ENCODE measurements at places on chromosomes 12 and 14. TPM values are rescaled to one million over a fixed set of nuclear protein-coding genes. Genes with fewer than 3 reads are reported as not detected.
A peak's percentile ranks its signal among the peaks of the same experiment; 100 is the strongest.

GRCh38 chr12:121175383-121176119 lies 34.4 kb upstream of the P2RX4 start:
- peak; percentile 55 for DNase-seq
- no peak overlapping the region for H3K4me3 ChIP-seq
- H3K4me1 ChIP-seq: no peaks in the 10 kb centered on the region
- H3K27ac ChIP-seq: no peak overlapping the region
- H3K27me3 ChIP-seq: no peaks in the 10 kb centered on the region

AQP2 gene
- not detected for total RNA-seq

GRCh38 chr12:41531147-41531829 lies 343.2 kb downstream of the PDZRN4 start:
- no peak overlapping the region for H3K27ac ChIP-seq
- DNase-seq: peak; percentile 30
- H3K4me3 ChIP-seq: no peak overlapping the region
- no peaks in the 10 kb centered on the region for H3K4me1 ChIP-seq
- H3K36me3 ChIP-seq: no peaks in the 10 kb centered on the region
- no peaks in the 10 kb centered on the region for H3K27me3 ChIP-seq

DNA sequence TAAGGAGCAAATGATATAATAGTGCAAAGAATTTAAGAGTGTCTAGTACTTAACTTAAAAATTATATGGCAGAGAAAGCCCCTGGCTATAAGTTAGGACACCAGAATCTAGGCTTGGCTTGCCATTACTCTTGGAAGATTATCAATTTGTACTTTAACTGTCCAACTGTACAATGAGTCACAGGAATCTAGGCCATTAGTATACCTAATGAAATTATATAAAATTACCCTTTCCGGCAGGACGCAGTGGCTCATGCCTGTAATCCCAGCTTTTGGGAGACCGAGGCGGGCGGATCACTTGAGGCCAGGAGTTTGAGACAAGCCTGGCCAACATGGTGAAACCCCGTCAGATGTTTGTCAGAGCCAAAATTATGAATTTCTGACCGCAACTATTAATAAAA lies 691 bp upstream of the OR6S1 start:
- H3K4me3 ChIP-seq: no peak overlapping the region
- H3K27me3 ChIP-seq: no peaks in the 10 kb centered on the region
- H3K27ac ChIP-seq: no peak overlapping the region
- H3K4me1 ChIP-seq: no peaks in the 10 kb centered on the region

TRHDE gene
- 2.9 TPM for total RNA-seq

DNA sequence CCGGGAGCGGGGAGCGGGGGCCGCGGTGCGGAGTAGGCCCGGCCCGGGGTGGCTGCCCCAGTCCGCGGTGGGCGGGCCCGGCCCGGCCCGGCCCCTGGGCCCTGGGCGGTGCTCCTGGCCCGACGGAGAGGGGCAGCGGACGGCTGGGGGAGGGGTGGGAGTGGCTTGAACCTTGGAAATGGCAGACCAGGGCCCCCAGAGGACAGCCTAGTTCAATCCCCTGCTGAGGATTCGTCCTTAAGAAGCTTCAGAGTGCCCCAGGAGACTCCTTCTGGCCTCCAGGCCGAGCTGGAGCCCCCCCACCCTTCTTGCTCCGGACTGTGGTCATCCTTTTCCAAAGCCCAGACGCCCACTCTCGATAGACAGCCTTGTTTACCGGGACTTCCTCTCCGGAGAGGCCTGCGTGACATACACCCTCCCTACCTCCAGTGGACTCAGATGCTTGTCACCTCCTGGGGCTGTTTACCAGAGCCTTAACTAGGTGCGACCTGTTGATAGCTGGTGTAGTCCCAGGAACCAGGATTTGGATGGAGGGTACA lies 458 bp downstream of the KHNYN start:
- H3K27me3 ChIP-seq: no peaks in the 10 kb centered on the region
- peaks cover 13% of the 10 kb centered on the region for H3K36me3 ChIP-seq
- DNase-seq: peak; percentile 77
- peaks cover 57% of the 10 kb centered on the region for H3K4me1 ChIP-seq
- H3K27ac ChIP-seq: peak overlapping the region; percentile 95

GPR162 gene
- total RNA-seq: 8.1 TPM

GRCh38 chr12:8681129-8681884 lies 16.5 kb upstream of the RIMKLB start:
- DNase-seq: no peak
- peaks cover 10% of the 10 kb centered on the region for H3K4me1 ChIP-seq
- H3K36me3 ChIP-seq: no peaks in the 10 kb centered on the region
- H3K27me3 ChIP-seq: no peaks in the 10 kb centered on the region

SYNE3 gene
- 31.6 TPM for total RNA-seq

- DNase-seq: no peak
- H3K36me3 ChIP-seq: peaks cover 39% of the 10 kb centered on the region
- H3K27ac ChIP-seq: no peak overlapping the region
- no peaks in the 10 kb centered on the region for H3K27me3 ChIP-seq
Measured at GRCh38 chr14:21428930-21429329, 27.0 kb downstream of the CHD8 start.

- no peaks in the 10 kb centered on the region for H3K36me3 ChIP-seq
- peaks cover 7% of the 10 kb centered on the region for H3K4me1 ChIP-seq
- no peak overlapping the region for H3K27ac ChIP-seq
- H3K27me3 ChIP-seq: no peaks in the 10 kb centered on the region
- no peak for DNase-seq
Measured at GRCh38 chr12:94704452-94705306, 54.3 kb upstream of the TMCC3 start.

KRT75 gene
- not detected for total RNA-seq

MANSC4 gene
- not detected for total RNA-seq

GRCh38 chr12:123041042-123041531 lies 60.6 kb downstream of the ARL6IP4 start:
- H3K4me1 ChIP-seq: peaks cover 20% of the 10 kb centered on the region
- H3K4me3 ChIP-seq: no peak overlapping the region
- no peaks in the 10 kb centered on the region for H3K27me3 ChIP-seq
- no peak overlapping the region for H3K27ac ChIP-seq

DNA sequence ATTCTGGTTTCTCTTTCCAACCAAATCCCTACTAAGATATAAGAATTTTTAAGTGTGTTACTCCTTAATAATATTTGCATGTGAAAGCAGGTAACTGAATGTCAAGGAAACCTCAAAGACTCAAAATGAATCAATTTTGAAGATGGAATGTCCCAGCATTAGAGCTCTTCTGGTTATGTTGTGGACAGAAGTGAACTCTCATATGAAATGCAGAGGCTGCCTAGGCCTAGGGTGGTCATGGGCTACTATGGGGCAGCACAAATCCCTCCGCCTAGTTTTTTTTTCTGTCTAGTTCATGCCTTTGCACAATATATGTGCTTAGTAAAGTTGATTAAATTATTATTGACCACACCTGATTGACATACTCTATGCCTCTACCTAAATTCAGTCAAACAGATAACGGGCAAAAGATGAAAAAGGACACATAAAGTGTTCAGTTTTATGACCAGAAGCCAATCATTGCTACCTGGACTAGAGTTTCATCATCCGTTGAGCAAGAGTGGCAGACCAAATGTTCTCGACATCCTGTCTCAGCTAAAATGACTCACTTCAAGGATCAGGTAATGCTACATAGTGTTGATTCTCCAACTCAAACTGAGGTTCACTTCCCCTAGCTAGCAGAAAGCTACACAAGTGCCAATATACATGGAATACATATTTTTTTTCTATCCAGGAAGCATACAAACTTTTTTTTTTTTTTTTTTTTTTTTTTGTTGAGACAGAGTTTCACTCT lies 1211.4 kb downstream of the VRK1 start:
- no peak for DNase-seq
- H3K27ac ChIP-seq: no peak overlapping the region
- H3K4me1 ChIP-seq: no peaks in the 10 kb centered on the region
- no peaks in the 10 kb centered on the region for H3K27me3 ChIP-seq

GRCh38 chr12:3361146-3361545 lies 129.9 kb upstream of the PRMT8 start:
- no peaks in the 10 kb centered on the region for H3K4me1 ChIP-seq
- H3K27me3 ChIP-seq: peaks cover 2% of the 10 kb centered on the region
- H3K27ac ChIP-seq: no peak overlapping the region
- no peak for DNase-seq
- no peak overlapping the region for H3K4me3 ChIP-seq

- no peak overlapping the region for H3K27ac ChIP-seq
- no peaks in the 10 kb centered on the region for H3K27me3 ChIP-seq
- no peak for DNase-seq
- H3K4me3 ChIP-seq: no peak overlapping the region
Measured at GRCh38 chr14:100620255-100621100, 33.3 kb upstream of the BEGAIN start.

- DNase-seq: no peak
- no peak overlapping the region for H3K4me3 ChIP-seq
- H3K36me3 ChIP-seq: no peaks in the 10 kb centered on the region
Measured at GRCh38 chr12:76778364-76778763, 14.4 kb downstream of the ZDHHC17 start.

SBNO1 gene
- 7.5 TPM for total RNA-seq

DNA sequence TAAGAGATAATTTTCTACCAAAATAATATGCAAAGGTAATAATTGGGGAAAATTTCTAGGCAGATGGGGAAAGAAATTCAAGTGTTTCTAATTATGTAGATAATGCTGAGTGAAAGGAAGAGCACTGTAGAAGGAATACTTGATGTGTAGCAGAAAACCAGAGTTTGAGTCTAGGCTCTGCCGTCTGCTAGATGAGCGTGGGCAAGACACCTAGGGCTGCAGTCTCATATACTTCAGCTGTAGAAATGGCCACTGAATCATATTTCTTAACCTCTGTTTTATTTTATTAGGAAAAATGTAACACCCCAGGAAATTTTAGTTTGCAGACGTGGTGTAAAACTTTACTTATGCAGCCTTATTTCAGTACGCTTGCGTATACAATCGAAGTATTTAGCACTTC lies 59.8 kb upstream of the SLC38A2 start:
- no peaks in the 10 kb centered on the region for H3K27me3 ChIP-seq
- DNase-seq: no peak
- H3K36me3 ChIP-seq: no peaks in the 10 kb centered on the region
- H3K27ac ChIP-seq: no peak overlapping the region
- peaks cover 15% of the 10 kb centered on the region for H3K4me1 ChIP-seq

- H3K4me1 ChIP-seq: no peaks in the 10 kb centered on the region
- no peak for DNase-seq
- peaks cover 22% of the 10 kb centered on the region for H3K36me3 ChIP-seq
- no peaks in the 10 kb centered on the region for H3K27me3 ChIP-seq
- H3K27ac ChIP-seq: no peak overlapping the region
- H3K4me3 ChIP-seq: no peak overlapping the region
Measured at GRCh38 chr12:132106921-132107320, 37.2 kb downstream of the DDX51 start.

FGF23 gene
- total RNA-seq: not detected

DNA sequence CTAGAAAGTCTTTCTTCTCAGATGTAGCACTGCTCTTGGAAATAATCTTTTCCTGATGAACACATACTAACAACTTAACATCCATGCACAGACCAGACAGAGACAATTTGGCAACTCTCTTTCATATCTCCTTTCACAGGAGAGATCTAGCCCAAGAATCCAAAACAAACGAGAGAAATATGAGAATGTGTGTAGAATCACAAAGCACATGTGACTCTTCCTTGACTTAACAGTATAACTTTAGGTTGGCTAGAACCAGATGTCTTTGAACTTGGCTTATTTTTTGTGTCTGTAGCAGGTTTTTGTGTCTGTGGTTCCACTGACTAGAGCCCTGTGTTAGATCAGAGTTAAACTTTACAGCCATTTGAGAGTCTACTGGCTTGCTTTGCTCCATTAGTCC lies 114.2 kb downstream of the STXBP6 start:
- no peaks in the 10 kb centered on the region for H3K4me1 ChIP-seq
- H3K36me3 ChIP-seq: no peaks in the 10 kb centered on the region
- no peak for DNase-seq
- H3K27me3 ChIP-seq: no peaks in the 10 kb centered on the region
- H3K27ac ChIP-seq: no peak overlapping the region

GRCh38 chr12:3342051-3342450 lies 149.0 kb upstream of the PRMT8 start:
- DNase-seq: no peak
- H3K27ac ChIP-seq: no peak overlapping the region
- no peaks in the 10 kb centered on the region for H3K4me1 ChIP-seq

- H3K27ac ChIP-seq: no peak overlapping the region
- no peaks in the 10 kb centered on the region for H3K36me3 ChIP-seq
- H3K4me1 ChIP-seq: no peaks in the 10 kb centered on the region
- no peak for DNase-seq
- no peak overlapping the region for H3K4me3 ChIP-seq
- no peaks in the 10 kb centered on the region for H3K27me3 ChIP-seq
Measured at GRCh38 chr12:81963636-81964035, 204.5 kb upstream of the PPFIA2 start.

DNA sequence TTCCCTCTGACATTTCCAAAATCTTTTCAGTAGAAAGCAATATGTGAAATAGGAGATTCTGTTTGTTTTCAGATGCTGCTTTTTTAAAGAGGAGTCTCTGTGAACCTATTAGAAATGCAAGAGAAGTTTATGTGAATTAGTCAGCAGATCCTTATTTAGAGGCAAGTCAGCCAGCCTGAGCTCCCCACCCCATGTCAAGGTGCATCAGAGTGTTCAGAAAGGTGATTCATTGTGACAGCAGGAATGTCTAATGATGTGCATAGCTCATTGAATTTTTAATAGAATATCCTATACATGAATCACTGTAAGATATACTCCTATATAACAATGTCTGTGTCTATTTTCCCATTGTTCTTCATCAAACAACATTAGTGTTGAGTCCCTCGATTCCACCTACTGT lies 1222.4 kb upstream of the USP15 start:
- no peak overlapping the region for H3K4me3 ChIP-seq
- no peak overlapping the region for H3K27ac ChIP-seq
- no peaks in the 10 kb centered on the region for H3K36me3 ChIP-seq
- H3K27me3 ChIP-seq: no peaks in the 10 kb centered on the region

- H3K27ac ChIP-seq: no peak overlapping the region
- no peak for DNase-seq
- H3K27me3 ChIP-seq: no peaks in the 10 kb centered on the region
- H3K4me3 ChIP-seq: no peak overlapping the region
- H3K36me3 ChIP-seq: no peaks in the 10 kb centered on the region
Measured at GRCh38 chr14:68471029-68471963, 321.6 kb downstream of the ZFP36L1 start.

- no peaks in the 10 kb centered on the region for H3K36me3 ChIP-seq
- no peaks in the 10 kb centered on the region for H3K27me3 ChIP-seq
- H3K4me3 ChIP-seq: no peak overlapping the region
- peaks cover 47% of the 10 kb centered on the region for H3K4me1 ChIP-seq
Measured at GRCh38 chr14:89418976-89419375, 1.9 kb upstream of the FOXN3 start.

GRCh38 chr12:90519285-90519684 lies 435.7 kb downstream of the CCER1 start:
- no peaks in the 10 kb centered on the region for H3K27me3 ChIP-seq
- H3K36me3 ChIP-seq: no peaks in the 10 kb centered on the region
- DNase-seq: no peak
- no peak overlapping the region for H3K27ac ChIP-seq
- H3K4me3 ChIP-seq: no peak overlapping the region
- H3K4me1 ChIP-seq: no peaks in the 10 kb centered on the region

DNA sequence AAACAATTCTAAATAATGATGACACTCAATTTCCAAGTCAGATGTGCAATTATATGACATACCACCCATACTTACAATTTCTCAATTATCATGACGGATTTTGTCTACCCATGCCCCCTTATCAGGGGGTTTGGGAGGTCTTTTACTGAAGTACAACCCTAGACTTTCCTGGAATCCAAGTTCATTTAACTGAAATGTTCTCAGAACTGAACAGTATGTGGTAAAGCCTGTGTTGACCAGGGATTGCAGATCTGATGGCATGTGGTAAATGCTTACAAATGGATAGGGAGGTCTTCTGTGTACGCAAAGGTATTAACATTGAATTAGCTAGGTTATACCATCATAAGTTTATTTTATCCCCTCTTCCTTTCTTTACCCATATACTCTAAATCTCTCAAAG lies 281.8 kb downstream of the CEP128 start:
- no peak for DNase-seq
- no peak overlapping the region for H3K4me3 ChIP-seq
- no peaks in the 10 kb centered on the region for H3K27me3 ChIP-seq
- no peaks in the 10 kb centered on the region for H3K4me1 ChIP-seq

All from upper lobe of left lung (tissue), 6 donors.